Right renal cortex interstitium (tissue), 3 donors: ENCODE measurements at places on chromosomes 7 and 10.

- DNase-seq, result no peak
Measured at GRCh38 chr10:68428396-68429104, 21.5 kb upstream of the RUFY2 start.

DNA sequence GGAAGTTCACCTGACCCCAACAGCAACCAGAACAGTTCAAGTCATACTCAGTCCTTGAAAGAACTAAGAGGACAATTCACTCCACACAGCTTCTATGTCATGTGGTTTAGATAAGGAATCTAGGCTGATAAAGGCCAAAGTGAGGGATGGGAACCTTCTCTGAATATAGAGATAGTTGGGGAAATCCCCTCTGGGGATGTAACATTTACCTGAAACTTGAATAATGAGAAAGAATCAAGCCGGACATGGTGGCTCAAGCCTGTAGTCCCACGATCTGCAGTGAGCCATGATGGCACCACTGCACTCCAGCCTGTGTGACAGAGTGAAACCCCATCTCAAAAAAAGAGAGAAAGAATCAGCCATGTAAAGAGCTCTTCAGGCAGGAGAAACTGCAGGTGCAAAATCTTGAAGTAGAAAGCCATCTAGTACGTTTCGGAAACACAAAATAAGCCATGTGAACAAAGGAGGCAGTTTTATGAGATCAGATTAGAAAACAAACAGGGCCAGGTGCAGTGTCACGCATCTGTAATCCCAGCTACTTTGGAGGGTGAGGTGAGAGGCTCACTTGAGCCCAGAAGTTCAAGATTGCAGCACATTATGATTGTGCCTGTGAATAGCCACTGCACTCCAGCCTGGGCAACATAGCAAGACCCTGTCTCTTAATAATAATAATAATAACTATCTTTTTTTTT lies 4.5 kb upstream of the DNMBP start:
- no peak for DNase-seq

GRCh38 chr10:51879238-51879637 lies 179.8 kb upstream of the CSTF2T start:
- no peak for DNase-seq

GRCh38 chr10:71777213-71777985 lies 4.1 kb upstream of the VSIR start:
- DNase-seq, result no peak

DNA sequence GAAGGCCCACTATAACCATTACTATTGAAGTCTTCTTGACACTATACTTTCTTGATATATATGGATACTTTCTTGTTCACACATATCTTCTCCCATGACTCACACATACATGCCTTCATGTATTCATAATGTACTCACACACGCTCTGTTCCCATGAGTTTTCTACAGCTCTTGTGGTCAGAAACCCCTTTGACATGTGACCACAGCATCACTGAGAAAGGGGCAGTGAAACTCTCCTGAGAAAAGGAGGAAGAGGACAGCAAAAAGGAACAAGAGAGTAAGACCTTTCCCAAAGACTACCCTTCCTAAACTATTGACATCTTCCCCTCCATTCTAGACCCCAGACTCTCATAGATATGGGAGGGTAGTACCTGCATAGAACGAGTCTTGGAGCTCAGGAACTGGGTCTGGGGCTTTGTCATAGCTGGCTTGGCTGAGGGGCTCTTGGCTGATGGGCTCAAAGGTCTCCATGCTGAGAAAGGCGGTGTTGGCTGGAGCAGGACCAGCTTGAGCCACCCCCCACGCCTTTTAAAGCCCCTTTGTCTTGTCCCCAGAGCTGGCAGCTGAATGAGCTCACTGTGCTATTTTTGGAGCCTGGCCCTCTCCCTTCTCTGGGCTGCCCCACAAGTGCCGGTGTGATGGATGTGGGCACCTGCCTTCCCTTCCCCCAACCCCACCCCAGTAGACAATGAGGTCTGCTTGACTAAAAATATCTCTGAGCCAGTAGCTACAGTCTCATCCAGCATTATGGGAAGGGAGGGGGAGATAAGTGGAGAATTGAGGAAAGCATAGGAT lies 5.1 kb downstream of the SYNPO2L start:
- no peak for DNase-seq

DNA sequence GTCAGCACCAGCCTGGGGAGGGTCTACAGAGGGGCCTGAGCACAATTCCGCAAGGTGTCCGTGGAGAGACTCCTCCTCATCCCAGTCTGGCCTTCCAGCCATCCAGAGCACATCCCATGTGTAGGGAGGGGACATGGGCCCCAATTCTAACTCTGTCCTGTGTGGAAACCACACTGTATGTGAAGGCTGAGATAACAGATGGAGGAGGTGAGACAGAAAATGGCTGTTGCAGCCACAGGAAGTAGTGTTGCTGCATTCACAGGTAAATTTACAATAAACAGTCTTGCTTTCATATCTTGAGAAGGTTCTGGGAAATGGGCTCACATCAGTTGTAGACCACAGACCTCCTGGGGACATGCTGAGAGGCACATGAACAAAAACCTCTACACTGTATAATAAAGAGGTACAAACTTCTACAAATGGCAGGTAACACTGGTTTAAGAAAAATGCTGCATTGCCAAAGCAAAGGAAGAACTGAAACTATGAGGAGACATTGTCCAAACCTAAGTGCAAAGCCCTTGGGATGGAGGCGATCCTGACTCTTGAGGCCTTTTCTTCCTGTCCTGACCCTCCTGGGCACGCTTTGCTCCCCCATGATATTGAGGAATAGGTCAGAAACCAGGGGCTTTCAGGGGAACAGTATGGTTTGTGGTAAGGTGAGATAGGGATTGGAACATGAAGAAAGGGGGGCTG lies 21.6 kb upstream of the GIMAP2 start:
- no peak for DNase-seq

GRCh38 chr7:38855386-38855785 lies 53.6 kb downstream of the VPS41 start:
- no peak for DNase-seq

DNA sequence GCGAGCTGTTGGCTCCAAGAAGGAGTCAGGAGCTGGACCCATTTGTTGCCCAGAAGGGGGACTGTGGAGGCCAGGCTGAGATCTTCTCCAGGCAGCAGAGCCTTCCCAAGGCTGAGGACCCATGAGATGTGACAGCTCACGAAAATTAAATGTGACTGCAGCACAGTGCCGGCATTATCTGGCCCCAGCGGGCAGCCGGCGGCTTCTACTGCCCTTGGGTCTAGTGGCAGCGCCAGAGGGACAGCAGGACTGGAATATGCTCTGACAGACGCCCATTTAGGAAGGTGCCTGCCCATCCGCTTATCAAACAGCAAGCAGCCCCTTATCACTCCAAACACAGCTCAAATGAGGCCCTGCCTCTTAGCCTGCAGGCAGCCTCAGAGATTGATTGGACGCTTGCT lies 122.9 kb upstream of the LYZL2 start:
- no peak for DNase-seq

- no peak for DNase-seq
Measured at GRCh38 chr10:125417605-125418004, 257.2 kb upstream of the CTBP2 start.

DNA sequence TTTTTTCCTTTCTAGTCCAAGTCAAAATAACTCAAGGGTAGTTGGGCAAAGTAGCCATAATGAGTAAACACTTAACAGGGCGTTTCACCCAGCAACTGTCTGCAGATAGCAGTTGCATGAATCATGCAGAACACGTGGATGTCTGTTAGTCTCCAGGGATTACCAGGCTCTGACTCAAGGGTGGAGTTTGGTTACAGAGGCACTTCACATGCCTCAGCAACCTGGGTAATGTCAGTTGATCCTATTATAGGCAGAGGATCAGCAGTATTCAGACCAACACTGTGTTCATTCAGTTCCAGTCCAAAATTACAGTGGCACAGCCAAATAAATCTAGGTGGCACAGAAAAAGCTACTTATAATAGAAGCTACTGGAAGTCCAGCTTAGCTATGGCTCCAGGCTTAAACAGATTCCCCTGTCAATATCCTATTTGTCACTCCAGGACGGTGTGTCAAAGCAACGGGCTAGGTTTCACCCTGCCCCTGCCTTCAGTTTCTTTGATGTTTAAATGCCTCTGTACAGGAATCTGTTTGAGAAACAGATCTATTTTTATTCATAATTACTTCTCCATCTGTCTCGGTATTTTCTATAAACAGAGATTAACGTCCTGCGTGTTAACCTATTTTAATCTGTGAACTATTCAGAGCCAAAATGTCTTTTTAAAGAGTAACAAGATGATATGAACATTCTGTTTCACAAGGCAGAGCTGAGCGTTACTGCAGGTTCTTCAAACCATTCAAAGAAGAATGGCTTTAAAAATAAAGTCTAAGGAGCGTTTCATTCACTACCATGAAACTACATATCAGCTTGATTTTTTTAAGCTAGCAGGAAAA lies 162.6 kb upstream of the AKR1E2 start:
- DNase-seq, result peak; percentile 45

DNA sequence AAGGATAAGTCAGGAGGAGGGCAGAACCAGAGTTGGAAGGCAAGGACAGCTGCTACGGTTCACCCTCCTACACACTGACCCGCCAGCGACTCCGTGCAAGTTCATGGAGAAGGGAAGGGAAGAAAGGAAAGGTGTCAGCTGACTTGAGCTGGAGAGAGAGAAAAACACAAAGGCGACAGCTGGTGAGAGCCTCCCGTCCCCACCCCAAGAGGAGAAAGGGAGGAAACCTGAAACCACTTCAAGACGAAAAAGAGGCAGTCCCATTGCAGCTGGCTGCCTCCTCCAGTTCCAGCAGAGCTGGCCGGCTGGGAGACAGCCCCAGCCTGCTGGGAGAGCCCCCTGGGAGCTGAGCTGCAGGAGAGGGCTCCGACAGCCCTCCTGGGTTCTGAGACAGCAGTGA lies 75.2 kb downstream of the PARD3 start:
- DNase-seq, result peak; percentile 87

- DNase-seq, result no peak
Measured at GRCh38 chr7:106615808-106616707, 44.9 kb downstream of the CCDC71L start.

GRCh38 chr7:113392421-113392820 lies 274.1 kb upstream of the SMIM30 start:
- no peak for DNase-seq

- DNase-seq, result no peak
Measured at GRCh38 chr7:28266402-28266801, 85.8 kb upstream of the JAZF1 start.

GRCh38 chr10:73814896-73815718 lies 3.7 kb upstream of the NDST2 start:
- DNase-seq, result no peak

DNA sequence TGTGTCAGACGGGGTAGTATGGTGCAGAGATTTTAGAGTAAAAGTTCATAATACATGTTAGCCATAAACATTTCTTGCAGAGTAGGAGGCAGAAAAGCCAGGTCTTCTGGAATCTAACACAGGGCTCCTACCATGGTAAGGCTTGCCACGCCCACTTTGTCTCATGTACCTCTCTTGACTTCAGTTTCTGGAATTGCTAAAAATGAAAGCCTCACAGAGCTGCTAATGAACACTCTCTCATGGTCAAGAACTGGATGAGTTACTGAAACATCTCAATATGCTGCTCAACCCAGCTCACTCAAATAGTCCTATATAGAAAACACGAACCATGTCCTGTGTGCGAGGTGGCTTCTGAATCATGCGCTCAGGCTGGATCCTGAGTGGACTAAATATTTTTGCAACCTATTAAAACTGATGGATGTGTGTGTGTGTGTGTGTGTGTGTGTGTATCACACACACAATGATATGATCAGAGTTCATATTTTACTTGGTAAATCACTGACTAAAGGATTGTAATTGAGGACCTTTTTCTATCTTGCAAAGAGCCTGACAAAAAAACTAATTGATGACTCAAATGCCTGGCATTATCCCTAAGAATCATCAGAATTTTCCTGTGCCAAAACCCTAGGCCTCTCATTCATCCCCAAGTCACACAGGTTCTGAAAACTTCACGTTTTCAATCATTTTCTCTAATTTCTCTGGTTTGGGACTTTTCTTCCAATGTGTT lies 1306.6 kb downstream of the XPNPEP1 start:
- DNase-seq, result no peak

GRCh38 chr10:13383399-13383761 lies 35.3 kb upstream of the SEPHS1 start:
- DNase-seq, result no peak
